ENCODE measurements at places on chromosomes 2 and 18. TPM values are rescaled to one million over a fixed set of nuclear protein-coding genes. Genes with fewer than 3 reads are reported as not detected.

DNA sequence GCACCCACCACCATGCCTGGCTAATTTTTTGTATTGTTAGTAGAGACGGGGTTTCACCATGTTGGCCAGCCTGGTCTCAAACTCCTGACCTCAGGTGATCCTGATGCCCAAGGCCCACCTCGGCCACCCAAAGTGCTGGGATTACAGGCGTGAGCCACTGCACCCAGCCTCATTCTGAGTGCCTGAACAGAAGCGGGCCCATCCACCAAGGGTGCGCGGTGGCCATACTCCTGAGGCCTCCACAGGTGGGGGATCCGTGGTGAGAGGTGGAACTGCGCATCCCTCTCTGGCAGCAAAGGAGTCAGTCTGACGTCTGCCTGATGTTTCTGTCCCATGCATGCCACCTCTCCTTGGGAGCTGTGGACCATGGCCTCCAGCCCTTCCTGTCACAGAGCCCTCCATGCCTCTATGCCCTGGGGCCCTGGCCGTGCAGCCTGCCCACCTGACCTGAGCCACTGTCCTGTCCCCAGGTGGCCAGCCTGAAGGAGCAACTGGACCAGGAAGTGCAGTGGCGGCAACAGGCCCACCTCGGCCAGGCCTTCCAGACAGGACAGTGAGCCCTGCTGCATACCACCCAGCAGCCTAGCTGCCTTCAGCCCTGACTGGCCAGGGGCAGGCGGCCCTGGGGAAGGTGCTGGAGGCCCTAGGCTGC lies 7.6 kb upstream of the SNED1 start:
- no peak for DNase-seq

DNA sequence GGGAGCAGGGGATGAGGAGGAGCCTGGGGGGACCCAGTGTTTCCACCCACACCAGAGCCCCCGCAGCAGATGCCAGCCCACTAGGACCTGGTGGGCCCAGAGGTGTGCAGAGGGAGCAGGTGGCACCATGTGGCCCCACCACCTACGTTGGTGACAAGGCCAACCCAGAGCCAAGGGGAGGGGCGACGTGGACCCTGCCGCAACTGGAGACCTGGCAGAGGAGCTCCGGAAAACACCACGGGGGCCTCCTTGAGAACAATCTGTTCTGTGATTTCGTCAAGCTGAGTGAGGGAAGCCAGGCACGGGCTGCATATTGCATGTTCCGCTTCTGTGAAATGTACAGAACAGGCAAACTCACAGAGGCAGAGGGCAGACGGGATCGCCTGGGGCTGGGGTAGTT lies 49.1 kb upstream of the GPC1 start:
- DNase-seq: peak; percentile 52

- no peak for DNase-seq
These were observed 438.2 kb downstream of the EPHA4 start for GRCh38 chr2:221133941-221134340.

Gene OSBPL1A
- 55.0 TPM for polyA plus RNA-seq

GRCh38 chr2:52454962-52455361 lies 1312.6 kb upstream of the CHAC2 start:
- no peak for DNase-seq

- peak; percentile 15 for DNase-seq
These were observed 73.6 kb downstream of the BOD1L2 start for GRCh38 chr18:57220480-57220879.

DNA sequence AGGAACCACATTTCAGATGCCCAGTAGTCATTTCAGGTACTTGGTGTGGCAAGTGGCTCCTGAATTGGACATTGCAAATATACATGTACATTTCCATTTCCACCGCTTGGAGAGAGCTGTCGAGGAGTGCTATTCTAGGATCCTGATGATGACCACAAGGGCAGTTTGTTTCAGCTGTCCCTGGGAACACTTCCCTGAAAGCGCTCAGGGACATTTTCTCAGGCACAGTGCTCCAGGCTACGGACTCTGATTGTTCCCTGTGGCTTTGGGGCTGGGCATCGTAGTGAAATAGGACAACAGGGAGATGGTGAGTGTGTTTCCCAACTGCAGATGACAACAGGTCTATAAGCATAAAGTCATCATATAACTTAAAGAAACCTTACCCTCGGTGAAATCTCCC lies 3.1 kb downstream of the DBI start:
- DNase-seq: no peak

DNA sequence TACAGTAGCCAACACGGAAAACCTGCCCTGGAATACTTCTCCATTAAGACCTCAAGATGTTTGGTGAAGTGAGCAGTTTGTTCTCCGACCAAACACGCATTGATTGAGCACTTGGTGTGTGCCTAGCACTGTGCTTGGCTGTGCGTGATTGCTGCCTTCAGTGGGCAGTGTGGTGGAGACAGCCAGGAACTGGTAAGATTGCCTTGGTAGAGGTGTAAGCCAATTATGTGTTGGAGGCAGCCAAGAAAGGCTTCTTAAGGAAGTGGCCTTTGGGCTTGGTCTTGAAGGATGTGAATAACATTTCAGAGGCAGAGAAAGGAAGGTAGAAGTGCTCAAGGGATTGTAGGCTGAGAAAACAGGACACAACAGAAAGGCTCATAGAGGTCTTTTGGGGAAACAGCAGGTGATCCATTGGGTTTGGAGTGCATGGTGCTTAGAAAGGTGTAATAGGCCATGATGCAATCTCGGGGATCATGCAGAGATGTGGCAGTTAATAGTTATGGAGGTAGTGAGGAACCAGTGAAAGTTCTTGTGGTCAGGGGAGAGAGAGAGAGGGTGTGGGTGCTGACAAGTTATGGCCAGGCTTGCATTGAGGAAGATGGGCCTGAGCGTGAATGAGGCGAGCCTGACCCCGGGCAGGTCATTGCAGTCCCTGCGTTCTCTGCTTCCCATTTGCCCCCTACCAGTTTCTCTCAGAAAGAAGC lies 6.3 kb downstream of the B3GNT2 start:
- DNase-seq: no peak

GRCh38 chr2:40405465-40405864 lies 46.4 kb downstream of the SLC8A1 start:
- DNase-seq: no peak

Gene BOLL
- polyA plus RNA-seq: not detected

DNA sequence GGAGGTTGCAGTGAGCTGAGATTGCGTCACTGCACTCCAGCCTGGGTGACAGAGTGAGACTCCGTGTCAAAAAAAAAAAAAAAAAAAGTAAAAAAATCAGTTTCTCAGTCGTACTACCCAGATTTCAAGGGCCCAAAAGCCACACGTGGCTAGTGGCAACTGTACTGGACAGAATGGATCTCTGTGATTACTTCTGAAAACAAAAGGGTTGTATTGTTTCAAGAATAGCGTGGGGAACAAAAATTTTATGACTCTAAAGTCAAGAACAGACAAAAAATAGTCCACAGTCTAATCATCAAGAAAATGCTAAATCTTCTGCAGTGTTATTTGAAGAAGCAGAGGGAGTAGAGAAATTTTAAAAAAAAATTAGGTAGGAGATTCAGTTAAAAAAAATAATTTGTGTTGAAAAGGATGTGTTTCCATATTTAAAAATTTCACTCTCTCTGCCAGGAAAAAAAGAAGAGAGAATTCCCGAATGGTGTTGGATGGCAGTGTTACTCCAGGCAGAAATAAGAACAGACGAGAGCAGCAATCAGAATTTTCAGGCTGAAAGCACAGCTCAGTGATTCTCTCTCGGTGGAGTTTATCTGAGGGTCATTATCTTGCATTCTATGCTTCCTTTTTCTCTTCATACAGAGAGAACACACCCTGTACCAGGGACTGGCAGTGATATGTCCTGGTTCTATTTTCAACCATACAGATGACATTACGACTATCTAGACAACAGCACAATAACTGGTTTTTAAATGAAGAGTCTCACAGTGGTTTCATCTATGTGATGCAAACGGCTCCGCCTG lies 61.8 kb downstream of the CABYR start:
- no peak for DNase-seq

- DNase-seq: no peak
These were observed 50.4 kb downstream of the GATA6 start for GRCh38 chr18:22219568-22220355.

Gene DSG2
- polyA plus RNA-seq: 43.0 TPM

Gene SCG2
- polyA plus RNA-seq: 1.6 TPM

GRCh38 chr2:124163840-124164239 lies 138.8 kb downstream of the CNTNAP5 start:
- no peak for DNase-seq

Gene HOXD3
- polyA plus RNA-seq: 0.68 TPM

Gene TMEM200C
- 2.7 TPM for polyA plus RNA-seq

GRCh38 chr18:66734451-66734850 lies 130.6 kb upstream of the CDH19 start:
- no peak for DNase-seq

DNA sequence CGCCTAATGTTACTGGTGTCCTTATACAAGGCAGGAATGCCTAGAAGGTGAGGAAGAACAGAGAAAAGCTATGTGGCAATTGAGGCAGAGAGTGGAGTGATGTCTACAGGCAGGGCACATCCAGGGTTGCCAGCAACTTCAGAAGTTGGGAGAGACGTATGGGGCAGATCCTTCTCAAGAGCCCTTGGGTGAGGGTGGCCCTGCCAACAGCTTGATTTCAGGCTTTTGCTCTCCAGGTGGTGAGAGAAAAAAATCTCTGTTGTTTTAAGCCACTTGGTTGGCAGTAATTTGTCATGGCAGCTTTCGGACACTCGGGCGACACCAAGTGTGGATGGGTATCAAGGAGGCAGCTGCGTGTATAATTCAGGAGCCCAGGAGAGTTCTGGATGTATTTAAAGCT lies 217.4 kb upstream of the SMIM21 start:
- no peak for DNase-seq

Gene SCN3A
- 0.92 TPM for polyA plus RNA-seq

- no peak for DNase-seq
These were observed 43.2 kb upstream of the ITPRID2 start for GRCh38 chr2:181848261-181848886.

Gene PLCL1
- 7.9 TPM for polyA plus RNA-seq

Gene AKAIN1
- polyA plus RNA-seq: not detected

Gene DLX1
- polyA plus RNA-seq: not detected

DNA sequence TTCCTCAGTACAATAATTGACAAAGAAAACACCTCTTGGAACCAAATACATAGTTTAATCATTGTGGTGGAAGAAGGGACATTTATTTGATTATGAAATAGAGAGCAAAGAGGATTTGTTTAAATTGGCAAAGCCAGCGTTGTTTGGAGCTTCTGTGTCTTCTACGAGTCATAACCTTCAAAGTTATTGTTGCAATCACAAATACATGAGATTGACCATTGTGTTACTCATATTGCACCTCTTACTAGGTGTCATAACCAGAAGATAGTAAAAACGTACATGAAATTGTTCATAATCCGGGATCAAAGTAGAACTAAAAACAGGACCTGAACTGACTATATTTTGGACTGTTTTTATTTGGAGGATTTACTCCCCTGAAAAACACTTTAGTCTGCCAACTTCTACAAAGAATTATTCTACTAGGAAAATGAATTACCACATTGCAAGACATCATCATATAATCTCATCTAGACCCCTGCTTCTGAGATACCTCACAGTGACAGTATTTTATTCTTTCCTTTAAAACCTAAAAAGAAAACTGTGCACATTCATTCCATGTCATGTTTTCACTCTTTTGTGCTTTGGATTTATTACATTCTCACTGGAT lies 151.7 kb upstream of the KLF7 start:
- DNase-seq: no peak

DNA sequence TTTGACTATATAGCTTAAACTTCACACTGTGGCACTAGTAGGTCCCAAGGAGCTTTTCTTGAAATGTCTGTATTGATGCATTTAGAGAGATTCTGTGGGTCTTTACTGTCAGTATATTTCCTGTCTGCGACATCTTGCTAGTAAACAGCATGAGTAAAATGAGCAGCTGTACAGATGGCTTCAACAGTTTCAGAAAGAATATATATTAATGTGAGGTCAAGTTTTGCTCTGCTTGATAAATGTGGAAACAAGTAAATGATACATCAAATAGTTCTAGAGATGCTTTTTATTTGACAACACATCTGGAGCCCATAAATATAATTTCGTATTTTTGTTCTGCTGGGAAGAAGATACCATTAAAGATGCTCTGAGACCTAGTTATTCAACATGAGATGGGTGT lies 310.9 kb upstream of the COL3A1 start:
- no peak for DNase-seq

DNA sequence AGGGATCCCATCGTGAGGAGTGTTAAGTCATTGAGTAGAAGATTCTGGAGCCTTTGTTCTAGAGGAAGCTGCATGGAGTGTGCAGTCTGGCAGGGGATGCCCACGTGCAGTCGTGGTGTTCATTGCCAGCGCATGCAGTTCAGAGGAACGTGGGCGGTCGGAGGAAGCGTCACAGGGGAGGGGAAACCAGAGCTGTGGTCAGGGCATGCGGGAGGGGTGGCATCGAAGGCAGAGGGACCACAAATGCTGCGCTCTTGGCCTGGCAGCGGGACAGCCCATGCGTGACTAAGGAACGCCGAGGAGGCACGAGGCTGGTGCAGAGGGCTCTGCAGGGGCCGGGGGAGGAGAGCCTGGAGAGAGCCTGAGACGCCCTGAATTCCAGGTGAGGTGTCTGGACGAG lies 141.1 kb downstream of the KLHL29 start:
- DNase-seq: no peak

Gene POTEE
- polyA plus RNA-seq: 0.04 TPM

DNA sequence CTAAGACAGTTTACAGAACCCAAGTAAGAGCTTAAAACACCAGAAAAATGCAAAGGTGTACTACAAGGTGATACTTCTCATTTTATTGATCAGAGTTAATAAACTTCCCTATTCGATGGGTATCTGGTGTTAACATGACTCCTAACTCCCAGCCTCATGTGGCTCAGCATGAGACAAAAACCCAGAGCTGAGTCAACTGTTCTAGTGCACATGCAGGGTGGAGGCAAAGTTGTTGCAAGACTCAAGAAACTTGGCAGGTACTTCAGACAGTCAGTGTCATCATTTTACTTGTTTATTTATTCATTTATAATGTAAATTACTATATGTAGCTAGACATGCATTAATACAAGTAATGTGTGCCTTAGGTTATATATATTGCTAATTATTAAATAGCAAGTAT lies 216.6 kb upstream of the DSEL start:
- no peak for DNase-seq
